ENCODE measurements at places on chromosomes 2 and 18.

DNA sequence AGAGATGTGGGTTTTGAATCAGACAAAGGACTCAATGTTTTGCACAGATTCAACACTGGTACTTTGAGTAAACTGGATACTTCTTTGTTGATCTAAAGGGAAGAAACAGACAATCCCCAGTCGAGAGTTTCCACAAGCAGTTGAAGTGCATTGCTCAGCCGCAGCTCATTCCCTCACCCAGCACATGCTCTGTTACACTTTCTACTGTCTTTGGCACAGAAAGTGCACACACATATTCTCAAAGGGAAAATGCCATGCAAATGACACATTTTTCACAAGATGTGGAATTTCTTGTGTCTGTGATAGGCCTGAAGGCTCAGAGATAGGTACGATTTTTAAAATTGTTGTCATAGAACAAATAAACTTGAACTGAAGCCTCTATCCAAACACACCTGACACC is 258.9 kb upstream of the TRIB2 start:
- no peak for DNase-seq

GRCh38 chr2:85516653-85517389 is 22.1 kb upstream of the MAT2A start:
- no peak for DNase-seq

DNA sequence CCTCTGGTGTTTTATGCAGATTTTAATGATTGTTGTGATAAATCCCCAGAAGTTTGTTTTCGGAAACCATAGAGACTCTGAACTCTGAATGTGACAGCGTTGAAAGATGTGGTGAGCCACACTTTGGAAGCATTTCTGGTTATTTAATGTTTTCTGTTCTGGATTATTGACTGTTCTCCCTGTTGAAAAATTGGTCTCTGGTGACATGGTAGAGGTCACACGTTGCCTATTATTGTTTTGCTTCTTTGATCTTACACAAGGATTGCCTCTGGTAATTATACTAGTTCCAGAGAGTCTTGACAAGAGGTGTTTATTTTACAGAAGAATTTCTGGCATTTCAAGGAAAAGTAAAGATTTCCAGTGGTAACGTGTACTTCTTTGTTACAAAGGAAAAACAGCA is 127.1 kb downstream of the GREB1L start:
- DNase-seq, result no peak

GRCh38 chr2:101843048-101843447 is 145.5 kb downstream of the MAP4K4 start:
- DNase-seq, result no peak

GRCh38 chr2:203797712-203798111 is 69.9 kb upstream of the CTLA4 start:
- DNase-seq, result no peak

GRCh38 chr18:56273541-56274219 is 364.7 kb downstream of the TXNL1 start:
- no peak for DNase-seq

- DNase-seq, result no peak
These were observed 407.0 kb upstream of the CDH19 start for GRCh38 chr18:67010919-67011318.

DNA sequence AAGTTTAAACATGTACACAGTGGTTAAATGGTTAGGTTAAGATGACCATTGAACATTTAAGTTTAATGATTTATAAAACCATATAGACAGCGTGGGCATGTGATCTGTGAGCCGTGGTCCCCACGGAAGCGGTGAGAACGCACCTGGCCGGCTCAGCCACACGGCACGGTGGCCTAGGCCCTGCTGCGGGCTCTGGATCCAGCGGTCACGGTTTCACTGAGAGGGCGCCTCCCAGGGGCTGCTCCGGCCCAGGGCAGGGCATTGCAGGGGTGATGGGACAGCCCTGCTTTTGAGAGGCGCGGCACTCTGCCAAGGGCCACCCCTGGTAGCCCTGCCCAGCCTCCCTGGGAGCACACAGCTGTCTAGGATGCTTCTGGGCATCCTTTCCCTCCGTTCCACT is 124.9 kb downstream of the RGPD3 start:
- no peak for DNase-seq

DNA sequence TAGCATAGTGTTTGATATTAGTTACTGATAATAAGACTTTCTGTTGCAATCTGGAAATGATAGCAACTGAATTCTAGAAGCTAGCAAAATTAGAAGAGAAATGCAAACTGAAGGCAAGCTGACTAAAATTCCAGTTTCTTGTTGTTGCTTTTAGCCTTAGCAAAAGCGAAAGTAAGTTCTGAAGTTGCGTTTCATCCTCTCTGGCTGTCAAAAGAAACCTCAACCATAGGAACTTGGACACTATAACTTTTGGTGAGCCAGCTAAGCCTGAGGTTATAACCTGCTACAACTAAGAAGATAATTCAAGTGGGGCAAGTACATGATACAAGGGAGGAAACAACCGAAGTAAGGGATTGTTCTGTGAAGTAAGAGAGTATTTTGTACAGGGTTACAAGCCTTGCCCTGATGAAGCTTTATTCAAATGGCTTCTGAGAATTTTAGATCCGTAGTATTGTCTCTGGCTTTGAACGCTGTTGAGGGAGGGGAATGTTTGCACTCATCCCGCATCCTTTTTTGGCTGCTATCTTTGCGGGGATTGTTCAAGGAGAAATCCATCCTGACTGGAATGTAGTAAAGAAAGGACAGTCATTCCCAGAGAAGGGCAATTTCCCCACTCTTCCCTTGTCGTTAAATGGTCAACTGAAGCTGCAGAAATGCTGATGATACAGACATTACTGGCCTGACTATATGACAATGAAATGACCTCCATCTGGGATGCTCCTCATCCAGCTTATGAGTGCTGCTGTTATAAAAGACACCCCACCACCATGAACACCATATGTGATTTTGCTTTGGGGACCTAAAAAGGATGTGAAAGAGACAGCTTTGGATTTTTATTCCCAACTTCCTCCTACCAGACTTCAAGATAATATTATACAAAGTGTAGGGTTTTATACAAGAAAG is 7.0 kb upstream of the TMX3 start:
- no peak for DNase-seq

DNA sequence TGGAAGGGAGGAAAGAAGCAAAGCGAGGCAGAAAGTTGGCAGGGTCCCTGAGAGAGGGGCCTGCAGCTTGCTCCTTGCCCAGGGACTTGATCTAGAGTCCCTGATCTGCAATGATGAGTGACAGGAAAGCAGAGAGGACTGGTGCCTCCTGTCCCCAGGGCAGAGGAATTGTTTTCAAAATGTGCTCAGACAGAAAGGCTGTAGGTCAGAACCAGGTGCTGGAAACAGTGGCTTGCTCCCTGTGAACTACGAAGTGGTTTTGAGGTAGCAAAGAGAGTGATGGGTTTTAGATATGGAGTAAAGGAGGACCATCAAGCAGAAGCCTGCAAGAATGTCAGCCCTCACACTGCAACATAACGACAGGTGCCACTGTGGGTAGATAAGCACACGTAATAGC is 164.9 kb upstream of the SERTAD2 start:
- no peak for DNase-seq

GRCh38 chr18:58769321-58769720 is 95.4 kb upstream of the ZNF532 start:
- no peak for DNase-seq

DNA sequence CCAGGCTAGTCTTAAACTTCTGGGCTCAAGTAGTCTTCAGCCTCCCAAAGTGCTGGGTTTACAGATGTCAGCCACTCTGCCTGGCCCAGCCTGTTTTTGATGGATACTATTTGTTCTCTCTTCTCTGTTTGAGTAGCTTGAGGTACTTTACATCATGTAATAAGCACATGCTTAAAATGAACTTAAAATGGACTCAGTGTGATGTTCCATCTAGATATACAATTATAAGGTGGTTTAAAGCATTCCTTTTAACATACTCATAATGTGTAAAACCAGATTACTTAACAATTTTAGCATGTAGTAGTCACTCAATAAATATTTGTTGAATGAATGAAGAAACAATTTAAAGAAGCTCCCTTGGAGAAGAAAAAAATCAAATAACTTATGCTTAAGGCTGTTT is 9.6 kb downstream of the PTPRM start:
- no peak for DNase-seq

DNA sequence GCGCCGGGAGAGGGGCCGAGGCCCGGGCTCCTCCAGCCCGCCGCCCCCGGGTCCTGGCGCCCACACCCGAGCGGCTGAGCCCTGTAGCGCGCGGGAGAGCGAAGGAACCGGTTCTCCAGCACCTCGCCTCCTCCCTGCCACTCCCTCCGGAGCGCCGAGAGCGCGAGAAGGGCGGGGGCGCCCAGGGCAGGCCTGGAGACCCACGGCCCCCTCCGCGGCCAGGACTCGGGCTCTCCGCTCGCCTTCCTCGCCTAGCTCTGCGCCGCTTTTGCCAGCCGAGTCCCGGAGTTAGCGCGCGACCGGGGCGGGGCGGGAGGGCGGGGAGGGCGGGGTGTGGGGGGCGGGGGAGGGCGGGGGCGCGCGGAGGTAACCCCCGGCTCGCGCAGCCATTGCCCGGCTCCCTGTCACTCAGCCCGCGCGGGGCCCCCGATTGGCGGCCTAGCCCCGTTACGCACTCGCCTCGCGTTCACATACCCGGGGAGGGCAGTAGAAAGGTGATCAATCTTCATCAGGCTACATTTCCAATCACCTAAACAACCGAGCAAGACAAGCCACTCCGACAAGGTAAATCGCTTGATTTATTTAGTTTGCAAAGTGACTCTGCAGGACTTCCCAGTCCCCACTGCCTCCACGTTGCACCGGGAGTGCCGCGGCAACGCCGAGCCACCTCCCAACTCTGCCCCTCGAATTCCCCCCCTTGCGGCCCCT is at the start of gene OTX1:
Gene OTX1 (plus strand): TSS at position 497 of the 708 bp plus-strand sequence. CDS start 2,161 bp downstream, outside the sequence.
- peak; percentile 51 for DNase-seq

GRCh38 chr18:43648002-43648401 is 370.7 kb upstream of the SYT4 start:
- DNase-seq, result no peak

DNA sequence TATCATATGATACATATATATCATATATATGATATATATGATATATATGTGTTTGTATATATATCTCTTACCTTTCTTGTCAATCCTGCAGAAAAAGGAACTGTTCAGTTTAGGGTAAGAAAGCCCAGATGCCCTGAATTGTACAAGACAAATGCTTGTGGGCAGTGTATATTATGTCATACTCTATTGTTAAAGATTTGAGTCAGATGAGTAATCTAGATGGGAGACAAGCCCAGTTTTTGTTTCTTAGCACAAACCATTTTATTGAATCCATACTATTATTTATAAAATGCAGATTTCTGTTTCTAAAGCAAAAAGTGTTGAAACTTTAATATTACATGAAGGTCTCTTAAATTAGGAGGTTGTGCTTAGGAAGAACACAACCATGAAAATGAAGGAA is 90.6 kb downstream of the VRK2 start:
- DNase-seq, result no peak

- no peak for DNase-seq
These were observed 98.1 kb upstream of the BCL2L11 start for GRCh38 chr2:111022633-111023032.

DNA sequence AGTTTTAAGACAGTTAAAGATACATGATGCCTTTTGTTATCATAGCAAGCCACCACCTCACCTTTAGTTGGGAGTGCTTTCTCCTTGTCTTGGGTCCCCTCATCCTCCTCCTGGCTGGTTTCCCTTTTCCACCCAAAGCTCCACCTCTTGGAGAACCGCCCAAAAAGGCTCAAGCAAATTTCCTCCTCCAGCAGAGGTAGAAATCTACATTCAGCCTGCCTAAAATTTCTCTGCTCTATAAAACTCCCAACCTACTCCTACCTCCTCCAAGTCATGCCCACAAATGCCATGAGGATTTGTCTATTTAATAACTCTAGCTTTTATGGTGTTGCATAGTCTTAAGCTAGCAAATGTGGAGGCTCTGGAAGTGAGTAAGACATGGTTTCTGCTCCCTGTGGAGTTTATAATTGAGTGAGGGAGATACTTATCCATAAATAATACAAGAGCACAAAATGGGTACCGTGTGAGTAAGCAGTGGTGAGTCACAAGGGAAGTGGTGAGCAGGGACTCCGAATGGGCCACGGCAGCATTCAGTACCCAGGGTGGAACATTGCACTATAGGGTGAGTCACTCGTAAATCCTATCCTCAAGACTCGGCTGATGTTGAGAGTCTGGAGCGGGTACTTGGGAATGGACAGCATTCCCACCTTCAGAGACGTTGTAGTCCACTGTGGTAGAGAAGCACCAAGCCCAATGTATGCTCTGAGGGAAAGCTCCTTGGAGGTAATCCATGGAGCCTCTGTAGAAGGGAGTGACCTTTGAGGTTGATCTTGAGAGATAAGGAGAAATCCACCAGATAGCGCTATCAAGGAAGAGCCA is 146.3 kb downstream of the RTN4 start:
- peak; percentile 37 for DNase-seq

DNA sequence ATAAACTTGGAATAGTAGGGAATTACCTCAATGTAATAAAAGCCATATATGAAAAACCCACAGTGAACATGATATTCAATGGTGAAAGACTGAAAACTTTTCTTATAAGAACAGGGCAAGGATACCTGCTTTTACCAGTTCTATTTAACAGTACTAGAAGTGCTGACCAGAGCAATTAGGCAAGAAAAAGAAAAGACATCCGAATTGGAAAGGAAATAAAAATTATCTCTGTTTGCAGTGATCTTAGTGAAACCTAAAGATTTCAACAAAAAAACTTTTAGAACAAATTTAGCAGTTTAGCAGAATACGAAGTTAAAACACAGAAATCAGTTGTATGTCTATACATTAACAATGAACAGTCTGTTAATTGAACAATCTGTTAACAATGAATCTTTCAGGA is 69.1 kb downstream of the MIB1 start:
- DNase-seq, result no peak

DNA sequence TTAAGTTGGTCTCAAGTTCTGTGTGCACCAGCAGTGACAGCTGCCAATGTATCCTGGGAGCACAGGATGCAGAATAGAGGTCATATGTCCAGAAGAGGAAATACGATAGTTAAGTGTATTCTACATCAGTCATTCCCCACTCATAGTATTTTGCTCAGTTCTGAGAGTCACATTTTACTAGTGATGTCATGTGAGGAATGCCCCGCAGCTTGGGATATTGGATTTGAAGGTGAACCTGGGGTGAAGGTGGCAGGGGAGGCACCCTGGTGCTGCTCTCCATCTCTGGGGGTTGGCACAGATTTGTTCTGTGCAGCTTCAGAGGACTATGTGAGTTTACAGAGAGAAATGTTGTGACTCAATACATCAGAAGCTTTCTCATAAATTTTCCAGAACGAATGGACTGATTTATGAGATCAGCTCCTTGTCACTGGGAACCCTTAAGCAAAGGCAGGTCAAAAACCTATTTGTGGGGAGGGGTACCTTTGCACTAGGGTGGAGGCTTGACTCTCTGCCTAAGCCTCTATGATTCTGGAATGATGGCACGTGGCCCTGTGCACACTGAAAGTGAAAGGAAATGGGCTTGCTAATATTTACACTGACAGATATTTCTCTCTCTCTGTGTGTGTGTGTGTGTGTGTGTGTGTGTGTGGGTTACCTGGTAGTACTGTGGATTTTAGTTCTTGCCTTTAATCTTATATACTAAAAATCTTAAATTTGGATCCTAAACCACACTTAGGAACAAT is 95.9 kb downstream of the NEB start:
- peak; percentile 6 for DNase-seq

GRCh38 chr2:36452260-36452659 is 96.7 kb downstream of the CRIM1 start:
- DNase-seq, result no peak

Measured in stimulated activated CD4-positive, alpha-beta T cell treated with anti-CD3 and anti-CD28 coated beads, Interleukin-12 subunit alpha, Interleukin-12 subunit beta, amount 100 ng/mL, for 4 hours (primary cell).